ENCODE measurements at places on chromosomes 1 and 21.
A peak's percentile ranks its signal among the peaks of the same experiment; 100 is the strongest.

- DNase-seq, result no peak
These were observed 112.2 kb downstream of the DISP1 start for GRCh38 chr1:222927031-222927430.

- DNase-seq, result no peak
These were observed 3.6 kb downstream of the KCNJ15 start for GRCh38 chr21:38260426-38260825.

DNA sequence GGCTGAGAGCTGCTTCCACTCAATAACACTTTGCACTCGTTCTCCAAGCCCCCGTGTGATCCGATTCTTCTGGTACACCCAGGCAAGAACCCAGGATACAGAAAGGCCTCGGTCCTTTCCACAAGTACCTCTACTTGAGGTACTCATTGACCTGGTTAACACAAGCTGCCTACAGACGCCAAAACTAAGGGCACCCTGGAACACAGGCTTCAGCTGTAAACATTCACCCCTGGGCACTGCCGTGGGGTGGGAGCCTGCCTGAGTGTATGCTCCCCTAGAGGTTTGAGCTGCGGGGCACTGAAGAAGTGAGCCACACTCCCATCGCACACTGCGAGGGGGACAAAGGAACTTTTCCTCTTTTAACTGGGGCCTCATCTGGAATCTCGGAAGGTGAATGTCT lies 30.5 kb downstream of the LRRC3 start:
- DNase-seq, result no peak

DNA sequence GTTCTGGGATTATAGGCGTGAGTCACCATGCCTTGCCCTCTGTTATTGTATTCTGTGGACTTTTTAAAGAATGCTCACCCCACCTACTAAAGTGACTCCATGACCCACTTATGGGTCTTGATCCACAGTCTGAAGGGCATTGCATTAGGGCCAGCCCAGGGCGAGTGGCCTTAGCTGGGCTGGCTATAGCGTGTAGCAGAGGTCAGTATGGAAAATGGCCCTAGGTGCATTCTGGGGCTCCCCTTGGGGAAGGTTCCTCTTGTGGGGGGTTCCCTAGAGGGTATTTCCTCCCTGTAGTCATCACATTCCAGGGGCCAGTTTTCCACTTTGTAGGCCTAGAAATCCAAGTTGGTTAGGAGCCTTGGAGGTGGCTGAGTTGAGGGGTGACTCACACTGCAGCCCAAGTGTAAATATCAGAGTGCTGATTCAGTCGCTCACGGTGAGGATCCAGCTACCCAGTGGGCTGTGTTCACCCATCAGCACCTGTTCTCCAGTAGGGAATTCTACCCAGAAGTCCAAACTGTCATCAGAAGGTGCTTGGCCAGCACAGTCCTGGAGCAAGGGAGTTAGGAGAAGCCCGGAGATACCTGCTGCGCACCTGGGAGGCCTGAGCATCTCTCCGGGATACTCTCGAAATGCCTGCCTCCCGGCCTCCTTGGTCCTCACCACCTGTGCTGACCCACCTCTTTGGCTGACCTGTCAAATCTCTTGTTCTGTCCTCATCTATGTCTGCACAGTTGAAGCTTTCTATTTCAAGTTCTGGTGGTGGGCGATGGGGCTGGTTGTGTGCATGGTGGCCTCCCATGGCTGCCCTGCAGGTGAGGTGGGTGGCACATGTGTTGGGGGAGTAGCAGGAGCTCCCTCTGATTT lies 52.2 kb downstream of the NENF start:
- DNase-seq, result no peak

DNA sequence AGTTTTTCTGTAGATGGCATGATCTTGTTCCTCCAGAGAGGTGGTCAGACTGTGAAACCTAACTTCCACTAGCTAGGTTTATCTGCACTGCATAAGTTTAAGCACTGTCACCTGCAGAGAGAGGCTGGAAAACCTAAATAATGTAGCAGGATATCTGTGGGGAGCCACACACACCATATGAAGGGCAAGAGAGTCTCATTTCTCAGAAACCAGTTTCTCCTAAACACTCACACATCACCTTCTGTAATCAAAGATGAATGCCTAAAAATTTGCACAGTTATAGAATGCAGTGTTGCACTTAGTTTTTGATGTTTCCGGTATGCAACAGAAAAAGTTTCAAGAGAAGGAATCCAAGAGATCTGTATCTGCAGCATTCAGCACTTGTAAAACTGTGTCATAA lies 654.6 kb downstream of the ADGRL2 start:
- no peak for DNase-seq

- no peak for DNase-seq
These were observed 136.6 kb upstream of the ZNF648 start for GRCh38 chr1:182198006-182198605.

DNA sequence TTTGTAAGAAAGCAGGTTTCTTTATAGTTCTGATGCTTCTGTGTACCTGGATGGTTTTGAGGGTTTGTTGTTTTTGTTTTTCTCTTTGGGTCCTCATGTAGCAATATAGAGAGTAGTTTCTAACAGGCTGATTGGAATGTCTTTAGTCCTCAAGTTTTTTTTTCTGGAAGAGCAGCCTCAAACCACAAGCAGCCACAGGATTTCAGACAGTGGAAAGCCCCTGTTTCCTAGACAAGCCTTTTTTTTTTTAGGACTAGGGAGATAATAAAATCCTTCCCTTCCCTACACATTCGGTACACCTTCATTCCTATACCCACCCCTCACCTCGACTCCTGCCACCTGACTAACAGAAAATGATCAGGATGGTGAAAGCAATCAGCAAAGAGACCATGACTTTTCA lies 47.6 kb downstream of the ACP6 start:
- no peak for DNase-seq

GRCh38 chr1:30310966-30311742 lies 412.2 kb downstream of the MATN1 start:
- no peak for DNase-seq

- DNase-seq, result peak; percentile 4
These were observed 52.2 kb downstream of the CAPZB start for GRCh38 chr1:19432943-19433718.

- no peak for DNase-seq
These were observed 3.3 kb downstream of the SRM start for GRCh38 chr1:11056504-11056903.

- DNase-seq, result no peak
These were observed 1599.6 kb upstream of the B3GALT2 start for GRCh38 chr1:194786027-194786426.

DNA sequence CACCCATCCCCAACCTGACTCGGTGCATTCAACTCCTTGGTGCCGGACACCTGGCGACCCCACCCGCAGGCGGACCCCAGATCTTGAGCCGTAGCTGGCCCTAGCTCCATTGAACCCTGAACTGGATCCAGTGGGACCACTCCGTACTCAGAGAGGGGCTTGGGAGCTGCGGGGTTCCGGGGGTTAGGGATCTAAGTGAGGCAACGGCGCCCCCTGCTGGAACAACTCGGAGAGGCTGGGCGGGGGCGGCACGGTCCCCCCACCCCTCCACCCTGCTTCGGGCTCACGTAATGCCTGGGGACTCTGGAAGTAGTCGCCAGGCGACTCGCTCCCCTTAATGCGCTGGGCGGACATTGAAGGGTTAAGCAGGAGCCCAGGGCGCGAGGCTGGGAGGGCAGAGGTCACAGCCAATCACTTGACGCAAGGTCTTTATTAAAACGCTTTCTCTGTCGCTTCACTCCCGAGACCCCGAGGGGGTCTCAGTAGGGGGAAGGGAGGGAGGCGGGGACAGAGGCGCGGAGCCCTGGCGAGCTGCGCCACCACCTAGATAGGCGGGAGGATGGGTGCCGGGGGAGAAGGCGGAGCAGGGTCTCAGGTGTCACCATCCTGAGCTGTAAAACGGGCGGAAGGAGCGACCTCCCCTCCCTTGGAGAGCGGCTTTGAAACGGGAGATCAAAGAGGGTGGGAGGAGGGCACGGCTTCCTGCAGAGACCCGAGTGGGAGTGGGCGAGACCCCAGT lies 704 bp upstream of the CRABP2 start:
- peak; percentile 88 for DNase-seq

GRCh38 chr1:223811634-223812101 lies 34.1 kb downstream of the TP53BP2 start:
- DNase-seq, result peak; percentile 65

DNA sequence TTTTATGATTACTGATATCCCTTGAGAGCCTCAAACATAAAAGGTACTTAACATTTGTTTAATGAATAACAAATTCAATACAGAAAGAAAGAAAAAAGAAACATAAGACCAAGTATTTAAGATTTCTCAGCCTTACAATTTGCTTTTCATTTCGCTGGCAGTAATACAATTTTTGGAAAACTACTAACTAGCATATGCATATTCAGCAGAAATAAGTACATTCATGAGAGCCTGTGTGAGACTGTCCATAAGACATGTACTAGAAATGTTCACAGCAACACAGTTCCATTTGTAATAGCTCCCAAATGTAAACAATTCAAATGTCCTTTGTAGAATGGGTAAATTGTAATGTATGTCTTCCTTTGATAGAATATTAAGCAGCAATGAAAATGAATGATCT lies 119.2 kb downstream of the PTPN14 start:
- no peak for DNase-seq

DNA sequence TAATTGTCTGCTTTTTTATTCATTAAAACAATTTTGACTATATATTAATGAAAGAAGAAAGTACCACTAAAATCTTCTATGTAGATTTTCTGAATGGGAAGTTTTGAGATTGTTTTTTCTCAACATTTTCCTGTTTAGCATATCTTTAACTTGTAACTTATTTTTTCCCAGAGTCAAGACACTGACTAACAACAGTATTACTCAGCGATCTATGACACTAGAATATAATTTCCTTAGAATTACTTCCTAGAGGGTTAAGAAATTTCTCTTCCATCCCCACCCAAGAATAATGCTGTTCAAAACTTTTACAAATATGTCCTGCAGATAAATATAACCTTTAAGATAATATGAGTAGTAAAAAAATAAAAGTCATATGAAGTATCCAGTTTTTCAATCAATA lies 218.2 kb upstream of the NR5A2 start:
- no peak for DNase-seq

DNA sequence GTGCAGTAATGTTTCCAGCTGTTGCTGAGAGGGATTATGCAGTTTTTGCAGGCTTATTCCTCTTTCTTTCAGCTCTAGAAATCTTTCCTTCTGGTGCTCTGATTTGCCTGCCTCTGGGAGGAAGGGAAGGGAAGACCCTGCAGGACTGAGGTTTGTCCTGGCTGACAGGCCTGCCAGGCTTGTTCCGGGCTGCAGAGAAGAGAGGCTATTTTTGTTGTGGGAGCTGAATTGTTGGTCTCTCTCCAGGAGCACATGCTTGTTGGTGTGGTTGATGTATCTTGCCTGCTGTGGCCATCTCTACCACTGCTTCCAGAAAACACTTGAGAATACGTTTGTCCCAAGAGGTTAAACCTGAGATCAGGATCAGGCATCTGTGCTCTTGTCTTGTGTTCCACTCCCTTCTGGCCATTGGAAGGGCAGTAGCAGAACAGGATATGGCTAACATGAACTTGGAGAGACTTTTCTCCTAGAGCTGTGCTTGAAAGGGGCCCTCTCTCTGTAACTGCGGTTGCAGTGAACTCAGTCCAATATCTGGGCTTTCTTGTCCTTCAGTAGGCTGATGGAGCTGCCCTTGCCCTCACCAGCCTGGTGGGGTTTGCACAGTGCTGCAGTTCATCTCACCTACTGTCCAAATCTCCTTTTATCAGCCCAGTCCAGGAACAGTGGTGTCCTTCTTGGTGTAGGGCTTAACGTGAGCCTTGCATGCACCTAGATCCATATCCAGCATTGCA lies 21.5 kb upstream of the SLC25A34 start:
- no peak for DNase-seq

- DNase-seq, result no peak
These were observed 665.8 kb upstream of the CAMK1G start for GRCh38 chr1:208917723-208918122.
